ENCODE measurements at places on chromosomes 12 and 14. TPM values are rescaled to one million over a fixed set of nuclear protein-coding genes. Genes with fewer than 3 reads are reported as not detected.

ENTPD5 gene
- total RNA-seq: 11.1 TPM

RIPK3 gene
- 7.9 TPM for total RNA-seq

RD3L gene
- not detected for total RNA-seq

DNA sequence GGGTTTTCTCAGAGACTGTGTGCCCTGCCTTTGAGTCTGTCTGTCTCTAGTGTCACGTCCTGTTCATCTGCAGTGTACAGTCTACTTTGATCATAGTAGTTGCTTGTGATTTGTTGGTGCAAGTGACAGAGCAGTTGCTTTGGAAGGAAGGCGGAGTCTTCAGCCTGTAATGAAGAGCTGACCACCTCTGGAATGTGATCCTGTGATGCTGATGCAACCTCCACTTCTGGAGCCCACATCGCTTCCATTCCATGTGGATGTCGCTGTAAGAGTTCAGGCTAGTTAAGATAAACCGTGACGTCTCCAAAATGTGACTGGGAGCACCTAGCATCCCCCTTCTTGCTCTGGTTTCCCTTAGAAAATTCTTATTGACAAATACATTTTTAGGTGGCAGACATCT lies 51.8 kb downstream of the PELI2 start:
- no peak for DNase-seq

GRCh38 chr12:125254236-125254635 lies 189.0 kb downstream of the AACS start:
- no peak for DNase-seq

SYCP3 gene
- 0.07 TPM for total RNA-seq

DLK1 gene
- not detected for total RNA-seq

DNA sequence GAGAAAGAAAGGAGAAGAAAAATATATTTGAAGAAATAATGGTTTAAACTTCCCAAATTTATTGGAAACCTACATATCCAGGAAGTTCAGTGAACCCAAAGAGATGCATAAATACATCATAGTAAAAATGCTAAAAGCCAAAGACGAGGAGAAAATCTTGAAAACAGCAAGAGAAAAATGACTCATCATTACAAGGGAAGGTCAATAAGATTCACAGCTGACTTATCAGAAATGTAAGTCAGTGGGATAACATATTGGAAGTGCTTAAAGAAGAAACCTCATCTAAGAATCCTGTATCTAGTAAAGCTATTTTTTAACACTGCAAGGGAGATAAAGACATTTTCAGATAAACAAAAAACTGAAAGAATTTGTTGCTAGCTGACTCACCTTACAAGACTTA lies 19.9 kb downstream of the RIC8B start:
- no peak for DNase-seq

GRCh38 chr14:74610866-74611649 lies 979 bp downstream of the LTBP2 start:
- no peak for DNase-seq

- no peak for DNase-seq
These were observed 816.4 kb upstream of the FBXO33 start for GRCh38 chr14:40248671-40249070.

GRCh38 chr14:20455355-20456300 lies 602 bp downstream of the APEX1 start:
- no peak for DNase-seq

DNA sequence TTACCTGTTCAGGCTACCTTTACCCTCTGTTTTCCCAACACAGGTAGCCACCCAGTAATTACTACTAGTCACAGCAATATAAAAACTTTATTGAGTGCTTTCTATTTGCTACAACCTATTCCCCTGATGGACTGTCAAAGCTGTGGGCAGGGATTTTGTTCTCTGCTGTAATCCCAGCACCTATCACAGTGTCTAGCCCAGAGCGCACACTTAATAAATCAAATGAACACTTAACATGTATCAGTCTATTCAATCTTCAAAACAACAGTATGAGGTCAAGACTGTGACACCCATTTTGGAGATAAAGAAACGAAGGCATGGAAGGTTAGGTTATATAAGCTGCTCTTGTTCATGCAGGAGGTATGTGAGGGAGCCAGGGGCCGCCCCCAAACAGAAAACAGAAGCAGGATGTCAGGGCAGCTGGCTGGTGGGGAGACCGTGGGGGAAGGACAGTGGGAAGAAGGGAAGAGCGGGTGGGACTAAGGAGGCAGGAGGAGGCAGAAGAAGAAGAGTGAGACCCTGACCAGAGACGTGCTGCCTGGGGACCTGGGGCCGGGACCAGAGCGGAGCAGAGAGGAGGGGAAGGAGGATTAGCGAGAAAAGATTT lies 1.7 kb downstream of the TNFRSF1A start:
- no peak for DNase-seq

DNA sequence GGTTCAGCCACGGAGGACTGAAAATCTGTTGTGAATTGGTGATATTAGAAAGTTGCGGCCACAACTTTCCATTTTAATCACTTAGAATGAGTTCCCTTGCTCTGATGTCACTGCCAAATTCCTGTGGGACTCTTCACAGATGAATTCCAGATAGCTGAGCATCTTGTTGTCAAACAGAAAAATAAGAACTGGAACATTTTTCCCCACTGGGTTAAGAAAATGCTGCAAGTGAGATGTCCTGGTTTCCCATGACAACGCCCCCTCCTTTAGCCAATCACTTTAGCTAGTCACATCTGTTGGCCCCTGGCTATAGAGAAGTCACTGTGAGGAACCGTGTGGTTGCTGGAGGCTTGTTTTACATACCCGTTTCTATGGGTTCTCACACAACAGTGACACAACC lies 135.9 kb downstream of the KTN1 start:
- peak; percentile 23 for DNase-seq

- no peak for DNase-seq
These were observed 47.9 kb upstream of the NOS1 start for GRCh38 chr12:117409286-117409685.

GRCh38 chr14:101087614-101088394 lies 184.3 kb upstream of the RTL1 start:
- no peak for DNase-seq

BHLHE41 gene
- 0.14 TPM for total RNA-seq

DNA sequence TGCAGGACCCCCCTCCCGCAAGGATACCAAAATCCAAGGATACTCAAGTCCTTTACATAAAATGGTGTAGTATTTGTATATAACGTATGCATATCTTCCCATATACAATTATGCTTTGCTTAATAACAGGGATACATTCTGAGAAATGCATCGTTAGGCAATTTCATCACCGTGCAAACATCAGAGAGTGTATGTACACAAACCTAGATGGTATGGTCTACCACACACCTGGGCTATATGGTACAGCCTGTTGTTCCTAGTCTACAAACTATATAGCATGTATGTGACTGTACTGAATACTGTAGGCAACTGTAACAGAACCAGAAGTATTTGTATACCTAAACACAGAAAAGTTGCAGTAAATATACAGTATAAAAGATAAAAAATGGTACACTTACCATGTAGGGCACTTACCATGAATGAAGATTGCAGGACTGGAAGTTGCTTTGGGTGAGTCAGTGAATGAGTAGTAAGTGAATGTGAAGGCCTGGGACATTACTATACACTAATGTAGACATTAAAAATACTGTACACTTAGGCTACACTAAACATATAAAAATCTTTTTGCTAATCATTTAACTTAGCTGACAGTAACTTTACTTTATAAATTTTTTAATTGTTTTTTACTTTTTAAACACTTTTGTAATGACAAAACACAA lies 141.1 kb downstream of the SLC41A2 start:
- peak; percentile 32 for DNase-seq

DNA sequence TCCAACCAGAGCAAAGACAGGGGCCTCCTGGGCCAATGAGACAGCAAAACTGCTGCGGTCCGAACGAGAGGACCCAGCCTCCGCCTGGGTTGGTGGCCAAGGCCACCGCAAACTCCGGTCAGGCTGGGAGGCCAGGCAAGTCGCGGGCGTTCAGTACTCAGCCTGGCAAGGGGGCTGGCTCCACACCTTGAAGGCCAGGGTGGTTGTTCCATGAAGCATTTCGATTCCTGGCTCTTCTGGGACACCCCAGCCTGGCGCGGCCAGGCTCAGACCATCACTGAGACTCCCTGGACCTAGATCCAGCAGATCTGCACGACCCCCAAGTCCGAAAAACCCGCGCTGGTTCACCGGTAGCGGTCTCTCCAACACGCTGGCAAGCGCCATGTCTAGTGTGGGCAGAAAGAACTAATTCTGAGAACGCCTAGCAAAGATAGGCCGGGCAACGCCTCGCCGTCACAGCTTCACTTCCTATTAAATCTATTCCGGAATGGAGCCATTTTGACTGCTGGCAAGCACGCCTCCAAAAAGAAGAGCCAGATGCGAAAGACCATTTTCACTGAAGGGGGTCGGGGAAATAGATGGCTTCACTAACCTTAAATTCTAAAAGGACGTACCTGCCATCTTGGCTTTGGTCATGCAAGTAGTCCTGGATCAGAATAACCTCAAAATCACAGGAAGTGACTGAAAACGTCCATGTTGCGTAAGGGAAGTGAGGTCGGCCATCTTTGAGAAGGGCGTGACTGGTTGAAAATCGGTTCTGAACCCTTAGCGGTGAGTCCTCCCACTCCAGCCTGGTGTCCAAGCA lies at the start of gene PSMB5:
Gene PSMB5, minus strand, starts transcription at position 403 of the 805 bp plus-strand sequence. Its CDS starts 19 bp downstream, at position 384.
- peak; percentile 97 for DNase-seq

Data from foreskin keratinocyte (primary cell).